Epithelial cell of alveolus of lung (primary cell): ENCODE measurements at places on chromosomes 6 and 20. TPM values are rescaled to one million over a fixed set of nuclear protein-coding genes. Genes with fewer than 3 reads are reported as not detected.

Gene ANGPT4
- total RNA-seq = not detected in 2 replicates

Gene SYNGAP1
- 3.5 and 13.7 TPM in 2 replicates for total RNA-seq

Gene ADTRP
- total RNA-seq = 0.26 TPM in 1 of 2 replicates, not detected in the other

Gene BMP7
- total RNA-seq = not detected in 2 replicates

Gene FBXO5
- total RNA-seq = 11.7 and 21.2 TPM in 2 replicates

Gene GPR63
- 0.64 and 1.7 TPM in 2 replicates for total RNA-seq

Gene PLCB4
- 0.16 and 1.7 TPM in 2 replicates for total RNA-seq

Gene ASIP
- not detected in 2 replicates for total RNA-seq

Gene COL12A1
- 110 and 455 TPM in 2 replicates for total RNA-seq

Gene SDCBP2
- 1.8 and 10.4 TPM in 2 replicates for total RNA-seq

Gene THBS2
- 94.1 and 441 TPM in 2 replicates for total RNA-seq

Gene AVP
- total RNA-seq = not detected in 2 replicates

Gene TNF
- total RNA-seq = not detected in 2 replicates

Gene CLPSL1
- total RNA-seq = not detected in 2 replicates

Gene PTPRT
- not detected in 2 replicates for total RNA-seq

Gene SLC13A3
- 3.1 and 8.2 TPM in 2 replicates for total RNA-seq

Gene CNR1
- 0.64 TPM in 1 of 2 replicates, not detected in the other for total RNA-seq

Gene AIF1
- not detected in 2 replicates for total RNA-seq

Gene GPLD1
- total RNA-seq = 0.26 TPM in 1 of 2 replicates, not detected in the other

Gene DEFB119
- not detected in 2 replicates for total RNA-seq

Gene PTCRA
- not detected in 2 replicates for total RNA-seq

Gene EEF1A2
- 1.3 and 1.4 TPM in 2 replicates for total RNA-seq

Gene SAMD3
- 0.39 TPM in 1 of 2 replicates, not detected in the other for total RNA-seq

Gene GNAS-AS1
- 0.39 and 0.72 TPM in 2 replicates for total RNA-seq

Gene THBD
- total RNA-seq = 6.5 and 156 TPM in 2 replicates

Gene PMEPA1
- total RNA-seq = 16.0 and 16.4 TPM in 2 replicates

Gene ARMH2
- total RNA-seq = not detected in 2 replicates

Gene CST4
- total RNA-seq = 0.78 TPM in 1 of 2 replicates, not detected in the other

Gene CRISP3
- total RNA-seq = not detected in 2 replicates

Gene STMND1
- total RNA-seq = not detected in 2 replicates

Gene CENPW
- 2.2 and 16.4 TPM in 2 replicates for total RNA-seq

Gene DNAAF9
- 6.5 and 11.3 TPM in 2 replicates for total RNA-seq

Gene SALL4
- total RNA-seq = 3.2 and 3.4 TPM in 2 replicates

Gene RNF182
- 2.2 and 5.3 TPM in 2 replicates for total RNA-seq

Gene SMPDL3A
- total RNA-seq = 9.2 and 42.0 TPM in 2 replicates

Gene MYBL2
- total RNA-seq = 9.4 and 32.3 TPM in 2 replicates

Gene CD83
- 0.88 and 1.0 TPM in 2 replicates for total RNA-seq

Gene MAK
- 0.24 TPM in 1 of 2 replicates, not detected in the other for total RNA-seq

Gene TAP2
- total RNA-seq = 6.6 and 7.8 TPM in 2 replicates

Gene EPPIN
- not detected in 2 replicates for total RNA-seq

Gene NKAIN2
- under 0.01 TPM in 1 of 2 replicates, not detected in the other for total RNA-seq

Gene KCNQ2
- not detected in 2 replicates for total RNA-seq

Gene RAB44
- 0.13 and 0.40 TPM in 2 replicates for total RNA-seq

Gene RPRD1B
- 10.3 and 20.4 TPM in 2 replicates for total RNA-seq

Gene NFS1
- 26.5 and 28.0 TPM in 2 replicates for total RNA-seq

Gene PGC
- total RNA-seq = 0.24 TPM in 1 of 2 replicates, not detected in the other

Gene SLC22A3
- 4.0 and 26.3 TPM in 2 replicates for total RNA-seq

Gene HUS1B
- 0.40 and 0.91 TPM in 2 replicates for total RNA-seq

Gene BANF2
- not detected in 2 replicates for total RNA-seq

Gene PPP1R3G
- total RNA-seq = 0.65 and 0.96 TPM in 2 replicates

Gene HLA-DRB5
- total RNA-seq = not detected in 2 replicates
